PC-9 (cell line): ENCODE measurements at places on chromosomes 3 and 15. TPM values are rescaled to one million over a fixed set of nuclear protein-coding genes. Genes with fewer than 3 reads are reported as not detected.

The PAK6 gene
- 10.7 and 11.7 TPM in 2 replicates for total RNA-seq

The FBXO40 gene
- total RNA-seq, result not detected in 2 replicates

The ACAN gene
- not detected in 2 replicates for total RNA-seq

The GPR149 gene
- total RNA-seq, result not detected in 2 replicates

The CCNB2 gene
- total RNA-seq, result 77.1 and 99.2 TPM in 2 replicates

The NCEH1 gene
- total RNA-seq, result 39.6 and 43.5 TPM in 2 replicates

The RTF1 gene
- total RNA-seq, result 35.0 and 55.7 TPM in 2 replicates

The FETUB gene
- not detected in 2 replicates for total RNA-seq

The CAV3 gene
- total RNA-seq, result 0.24 TPM in 1 of 2 replicates, not detected in the other

The ASB14 gene
- total RNA-seq, result not detected in 2 replicates

The ZDHHC23 gene
- total RNA-seq, result 17.5 and 20.9 TPM in 2 replicates

The CLSTN2 gene
- not detected in 2 replicates for total RNA-seq

The TTLL13 gene
- 0.93 and 0.96 TPM in 2 replicates for total RNA-seq

The PRR23B gene
- not detected in 2 replicates for total RNA-seq

The SLC24A5 gene
- not detected in 2 replicates for total RNA-seq
